Camera-type eye (tissue), 1 donor: ENCODE measurements at places on chromosomes 11 and 22. TPM values are rescaled to one million over a fixed set of nuclear protein-coding genes. Genes with fewer than 3 reads are reported as not detected.

Gene TNNT3
- total RNA-seq = 154 TPM

Gene SOX6
- 46.6 TPM for total RNA-seq

Gene GVQW3
- 20.3 TPM for total RNA-seq

Gene SLC25A45
- 3.5 TPM for total RNA-seq

Gene ARCN1
- total RNA-seq = 123 TPM

Gene SLC29A2
- 2.8 TPM for total RNA-seq

Gene C11orf97
- not detected for total RNA-seq

Gene ROBO4
- 17.7 TPM for total RNA-seq

Gene OR4X2
- not detected for total RNA-seq

Gene A4GALT
- total RNA-seq = 9.8 TPM

Gene CELSR1
- total RNA-seq = 12.3 TPM

Gene KRTAP5-11
- total RNA-seq = not detected

Gene SAA1
- total RNA-seq = not detected

Gene RAB38
- total RNA-seq = 23.6 TPM

Gene CARNS1
- 5.1 TPM for total RNA-seq

Gene KIF18A
- total RNA-seq = 8.7 TPM

Gene ALX4
- total RNA-seq = 11.8 TPM

Gene MAPK8IP2
- total RNA-seq = 22.7 TPM

Gene EXPH5
- 10.3 TPM for total RNA-seq

Gene MMP7
- total RNA-seq = 9.1 TPM

Gene CBLIF
- not detected for total RNA-seq

Gene MADD
- 115 TPM for total RNA-seq

Gene EHF
- total RNA-seq = 46.2 TPM

Gene TRIM29
- 44.5 TPM for total RNA-seq

Gene OR52I2
- not detected for total RNA-seq

Gene PNPLA5
- 0.16 TPM for total RNA-seq

Gene TMEM121B
- total RNA-seq = 7.1 TPM

Gene SEPTIN3
- total RNA-seq = 47.3 TPM

Gene GNAZ
- total RNA-seq = 37.5 TPM

Gene LRRC10B
- 0.22 TPM for total RNA-seq

Gene KDM4D
- 2.3 TPM for total RNA-seq

Gene UBTFL1
- total RNA-seq = not detected

Gene PGA5
- not detected for total RNA-seq

Gene RAB36
- 8.3 TPM for total RNA-seq
